ENCODE measurements at places on chromosomes 1 and 21.

DNA sequence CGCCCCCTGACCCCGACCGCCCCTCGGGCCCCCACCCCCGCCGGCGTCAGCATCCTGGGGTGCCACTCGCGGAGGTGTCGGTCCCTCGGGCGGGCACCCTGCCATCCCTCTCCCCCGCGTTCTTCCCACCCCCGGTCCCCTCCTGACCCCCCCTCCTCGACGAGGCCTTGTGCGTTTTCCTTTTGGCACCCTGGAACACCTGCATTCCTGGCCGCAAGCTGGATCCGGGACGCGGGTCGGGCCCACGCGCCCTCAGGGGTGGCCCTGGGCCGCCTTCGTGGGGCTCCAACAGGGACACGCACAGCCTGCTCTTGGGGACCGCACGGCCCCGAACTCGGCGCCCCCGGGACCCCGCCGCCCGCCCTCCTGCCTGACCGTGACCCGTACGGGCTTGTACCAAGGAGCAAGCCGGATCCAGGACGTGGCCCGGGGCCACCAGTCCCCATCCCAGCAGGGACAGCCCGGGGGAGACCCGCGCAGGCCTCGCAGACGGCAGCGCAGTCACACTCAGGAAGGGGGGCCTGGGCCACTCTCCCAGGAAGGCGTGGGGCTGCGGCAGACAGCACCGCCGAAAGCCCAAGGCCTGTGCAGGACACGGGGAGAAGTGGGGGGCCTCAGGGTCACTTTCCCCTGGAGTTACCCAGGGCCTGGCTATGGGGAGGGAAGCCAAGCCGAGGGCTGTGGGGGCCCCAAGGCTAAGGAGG is 579 bp upstream of the SLC19A1 start:
- DNase-seq, result no peak

GRCh38 chr1:56287721-56288120 is 291.6 kb downstream of the PLPP3 start:
- no peak for DNase-seq

GRCh38 chr1:230745071-230745470 is 2.1 kb upstream of the CAPN9 start:
- no peak for DNase-seq

DNA sequence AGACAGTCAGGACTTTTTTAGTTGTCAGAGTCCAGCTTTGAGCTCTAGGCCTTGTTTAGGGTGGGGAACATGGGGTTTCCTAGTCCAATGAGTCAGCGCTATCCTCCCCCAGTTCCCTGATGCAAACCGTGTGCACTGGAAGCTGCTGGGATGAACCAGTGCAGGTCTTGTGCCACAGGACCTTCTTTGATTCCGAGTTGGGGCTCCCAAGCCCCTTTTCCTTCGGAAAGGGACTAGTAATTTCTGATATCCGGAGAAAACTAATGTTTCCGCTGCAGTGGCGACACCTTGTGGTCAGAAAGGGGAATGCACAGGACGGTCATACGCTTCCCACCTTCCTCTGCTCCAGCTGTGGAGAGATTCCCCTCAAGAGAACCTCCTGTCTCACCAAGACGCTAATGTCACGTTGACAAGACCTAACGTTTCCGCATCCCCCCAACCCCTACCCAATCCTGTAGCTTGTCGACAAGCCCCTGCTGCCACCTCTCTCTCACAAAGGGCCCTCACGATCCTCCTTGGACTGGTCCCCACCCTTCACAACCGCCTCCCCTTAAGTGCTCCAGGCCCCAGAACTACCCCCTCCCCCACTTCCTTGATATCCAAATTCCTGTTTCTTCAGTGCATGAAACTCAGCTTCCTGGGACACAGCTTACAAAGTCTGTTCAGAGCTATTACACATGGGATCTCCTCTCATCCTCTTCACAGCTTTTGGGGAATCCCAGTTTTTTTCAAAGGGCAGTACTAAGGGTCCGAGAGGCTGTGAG is 30.9 kb downstream of the GPA33 start:
- peak; percentile 72 for DNase-seq

GRCh38 chr1:100583827-100584226 is 45.9 kb downstream of the GPR88 start:
- no peak for DNase-seq

DNA sequence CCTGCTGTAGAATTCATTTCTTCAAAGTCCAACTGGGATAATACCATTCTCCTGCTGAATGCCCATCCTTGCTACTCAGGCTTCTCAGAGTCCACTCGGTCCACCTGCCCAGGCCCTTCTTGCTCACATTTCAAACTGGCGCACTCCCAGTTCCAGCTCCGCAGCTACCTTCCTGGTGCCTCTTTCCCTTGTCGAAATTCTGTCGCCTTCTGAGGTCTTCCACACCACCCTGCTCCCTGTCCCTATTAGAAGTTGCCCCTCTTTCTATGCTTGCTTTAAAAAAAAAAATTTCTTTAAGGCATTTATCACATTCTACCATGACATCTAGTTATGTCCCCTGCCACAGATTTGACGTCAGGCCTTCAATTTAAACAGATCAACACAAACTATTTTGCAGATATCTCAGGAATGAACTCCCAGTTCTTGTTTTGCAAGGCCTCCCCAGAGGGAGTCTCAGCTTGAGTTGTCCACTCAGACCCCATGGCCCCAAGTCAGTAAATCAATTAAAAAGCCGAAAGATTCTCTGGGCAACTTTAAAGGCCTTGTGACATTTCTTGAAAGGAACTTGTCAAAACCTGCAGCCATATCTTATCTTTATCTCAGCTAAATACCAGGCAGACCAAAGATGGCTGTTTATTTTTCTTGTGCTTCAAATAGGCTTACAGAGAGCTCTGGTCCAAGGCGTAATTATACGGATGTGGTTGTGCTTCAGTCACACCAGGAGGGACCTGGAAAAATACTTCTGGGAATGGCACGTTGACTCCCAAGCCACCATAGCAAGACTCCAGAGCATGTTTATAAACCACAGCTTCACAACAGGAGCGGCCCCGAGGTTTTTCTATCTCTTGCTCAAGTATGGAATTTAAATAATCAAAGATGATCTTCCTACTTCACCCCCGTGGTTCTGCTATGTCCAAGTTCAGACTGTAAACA is 2.2 kb downstream of the FAM89A start:
- DNase-seq, result peak; percentile 71

DNA sequence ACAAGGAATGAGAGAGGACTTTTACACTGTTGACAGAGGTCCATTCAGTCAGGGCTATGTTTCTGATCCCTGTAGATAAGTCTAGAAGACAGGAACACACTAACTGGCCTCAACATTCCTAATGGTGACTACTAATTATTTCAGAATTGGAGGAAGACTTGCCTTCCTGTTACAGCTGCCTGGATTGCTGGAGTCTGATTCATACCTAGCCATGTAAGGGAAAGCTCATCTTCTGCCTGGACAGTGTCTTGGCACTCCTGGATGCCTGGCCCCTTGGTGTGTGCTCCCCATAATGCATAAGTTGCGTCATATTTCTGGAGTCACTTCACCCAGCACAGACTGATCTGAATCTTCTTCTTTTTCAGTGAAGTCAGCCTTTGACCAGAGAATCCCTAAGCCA is 326.0 kb upstream of the RUNX1 start:
- peak; percentile 77 for DNase-seq

DNA sequence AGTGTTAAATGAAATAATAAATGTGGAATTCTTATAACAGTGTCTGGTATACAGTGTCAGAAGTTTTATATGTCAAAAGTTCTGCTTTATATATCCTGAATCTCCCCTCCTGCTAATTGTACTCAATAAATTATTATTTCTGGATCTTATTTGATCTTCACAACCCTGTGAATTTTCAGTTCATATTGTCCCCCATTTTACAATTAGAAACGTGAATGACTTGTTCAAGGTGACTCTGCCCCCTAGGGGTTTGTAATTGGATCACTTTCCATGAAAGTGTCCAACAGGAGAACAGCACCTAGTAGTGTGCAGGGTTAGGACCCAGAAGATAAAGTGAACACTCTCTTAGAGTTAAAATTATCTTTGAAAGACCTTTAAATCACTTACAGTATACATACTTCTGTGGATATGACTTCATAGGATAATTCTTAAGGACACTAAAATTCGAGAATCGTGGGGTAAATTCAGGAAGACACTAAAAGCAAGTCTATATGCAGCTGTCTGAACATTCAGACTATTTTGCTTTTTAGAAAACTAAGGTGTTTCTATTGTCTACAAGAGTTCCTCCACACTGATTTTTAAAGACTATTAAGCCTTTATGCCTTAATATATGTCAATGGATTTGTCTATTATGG is 4.5 kb upstream of the DDR2 start:
- DNase-seq, result peak; percentile 73

DNA sequence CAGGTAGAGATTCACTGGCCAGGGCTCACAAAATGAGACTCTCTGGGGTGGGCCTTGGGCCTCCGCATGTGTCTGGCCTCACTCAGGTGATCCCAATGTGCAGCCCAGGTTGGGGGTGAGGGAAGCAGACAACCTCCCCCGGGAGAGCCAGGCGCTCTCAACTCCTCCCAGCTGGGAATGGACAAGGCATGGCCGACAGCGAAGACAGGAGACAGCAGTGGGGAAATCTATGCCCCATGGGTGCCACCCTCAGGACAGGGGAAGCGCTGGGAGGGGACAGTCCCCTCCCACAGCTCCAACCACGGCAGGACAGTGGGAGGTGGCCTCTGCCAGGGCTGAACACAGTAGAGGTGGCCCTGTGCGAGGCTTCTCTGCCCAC is 47.7 kb downstream of the PRDM15 start:
- no peak for DNase-seq
